ENCODE measurements at places on chromosomes 5 and 9.

GRCh38 chr9:124122321-124122720 lies 110.8 kb downstream of the LHX2 start:
- DNase-seq: no peak

DNA sequence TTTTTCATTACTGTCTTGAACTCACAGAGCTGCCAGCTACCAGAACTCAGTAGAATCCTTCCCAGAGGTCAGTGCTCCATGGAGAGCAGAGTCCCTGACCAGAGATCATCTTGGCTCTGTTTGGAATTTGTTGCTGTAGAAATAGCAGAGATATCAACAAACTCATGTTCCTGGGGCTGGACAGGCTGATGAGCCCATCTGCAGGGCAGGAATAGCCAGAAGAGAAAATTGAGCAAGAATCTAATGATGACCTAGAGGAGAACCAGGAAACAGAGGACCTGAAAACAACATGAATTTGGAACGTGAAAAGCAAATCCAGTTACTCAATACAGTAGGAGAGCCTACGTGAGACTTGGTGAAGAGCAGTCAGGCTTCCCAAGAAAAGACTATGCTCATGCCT lies 437.8 kb downstream of the PLK2 start:
- no peak for DNase-seq

- DNase-seq: no peak
Measured at GRCh38 chr5:151499501-151500035, 52.2 kb downstream of the SLC36A1 start.

DNA sequence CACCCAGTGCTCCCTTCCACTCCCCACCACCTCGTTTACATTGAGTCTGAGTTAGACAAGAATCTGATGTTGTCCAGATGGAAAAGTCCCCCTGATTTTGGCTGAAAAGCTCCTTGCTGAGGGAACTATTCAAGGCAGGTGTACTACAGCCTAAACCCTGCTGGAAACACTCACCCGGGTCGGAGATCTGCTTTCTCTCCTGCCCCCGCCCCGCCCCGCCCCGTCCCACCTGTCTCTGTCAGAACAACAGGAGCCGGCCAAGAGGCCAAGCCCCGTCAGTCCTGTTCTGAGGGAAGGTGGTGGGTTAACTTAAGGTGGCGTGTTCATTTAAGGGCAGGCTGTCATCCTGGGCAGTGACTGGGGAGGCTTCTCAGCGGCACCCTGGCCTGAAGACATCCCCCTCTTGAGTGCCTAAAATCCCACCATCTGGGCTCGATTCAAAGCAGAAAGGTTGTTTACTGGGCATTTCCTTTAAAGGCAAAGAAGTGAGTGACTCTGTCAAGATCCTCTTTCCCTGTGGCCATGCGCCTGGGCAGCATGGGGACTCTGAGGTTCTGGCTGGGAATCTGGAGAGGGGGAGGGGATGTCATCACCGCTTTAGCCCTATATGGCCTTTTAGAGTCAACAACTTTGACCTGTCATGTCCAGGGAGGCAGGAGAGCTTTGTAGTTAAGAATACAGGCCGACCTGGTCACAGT lies 71.1 kb upstream of the NEURL1B start:
- DNase-seq: no peak

DNA sequence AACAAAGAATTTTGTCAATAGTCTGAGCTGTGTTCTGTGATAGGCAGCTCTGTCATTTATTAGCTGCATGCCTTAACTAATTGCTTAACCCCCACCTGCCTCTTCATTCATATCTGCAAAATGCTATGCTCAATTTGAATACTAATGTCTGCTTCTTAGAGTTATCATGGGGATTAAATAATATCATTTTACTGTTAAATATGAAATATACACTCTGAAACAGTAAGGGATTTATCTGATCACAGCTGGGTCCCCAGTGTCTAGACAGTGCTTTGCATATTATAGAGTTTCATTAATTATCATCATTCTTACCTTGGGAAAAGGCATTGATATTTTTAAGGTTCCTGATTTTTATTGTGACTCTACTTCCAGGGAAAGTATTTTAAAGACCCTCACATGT lies 12.0 kb downstream of the TEX48 start:
- no peak for DNase-seq

DNA sequence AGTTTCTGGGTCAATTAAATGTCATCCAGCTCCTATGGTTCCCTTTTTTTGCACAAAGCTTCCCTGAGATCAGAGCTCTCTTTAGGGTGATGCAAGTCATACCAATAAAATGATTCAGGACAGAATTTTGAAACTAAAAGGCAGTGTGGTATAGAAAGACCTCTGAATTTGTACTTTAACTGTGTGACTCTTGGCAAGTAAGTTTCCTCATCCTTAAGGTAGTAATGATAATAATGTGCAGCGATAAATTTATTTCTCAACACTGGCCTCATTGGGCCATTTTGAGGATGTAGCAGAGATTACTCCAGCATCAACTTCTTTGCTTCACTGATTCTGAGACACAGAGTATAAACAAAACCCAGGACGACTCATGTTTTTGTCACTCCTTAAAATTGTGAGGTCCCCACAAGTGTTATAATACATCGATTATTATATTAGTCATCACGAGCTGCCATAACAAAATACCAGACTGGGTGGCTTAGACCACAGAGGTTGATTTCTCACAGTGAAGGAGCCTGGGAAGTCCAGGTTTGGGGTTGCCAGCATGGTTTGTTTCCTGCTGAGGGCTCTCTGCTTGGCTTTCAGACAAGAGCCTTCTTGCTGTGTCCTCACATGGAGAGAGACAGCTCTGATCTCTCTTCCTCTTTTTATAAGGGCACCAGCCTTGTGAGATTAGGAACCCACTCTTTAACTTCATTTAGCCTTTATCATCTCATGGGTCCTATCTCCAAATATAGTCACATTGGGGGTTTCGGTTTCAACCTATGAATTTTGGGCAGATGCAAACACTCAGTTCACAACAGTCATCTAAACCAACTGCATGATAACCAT lies 293.0 kb downstream of the ZNF608 start:
- peak; percentile 94 for DNase-seq

GRCh38 chr5:151222054-151222789 lies 1.7 kb downstream of the CCDC69 start:
- DNase-seq: no peak

DNA sequence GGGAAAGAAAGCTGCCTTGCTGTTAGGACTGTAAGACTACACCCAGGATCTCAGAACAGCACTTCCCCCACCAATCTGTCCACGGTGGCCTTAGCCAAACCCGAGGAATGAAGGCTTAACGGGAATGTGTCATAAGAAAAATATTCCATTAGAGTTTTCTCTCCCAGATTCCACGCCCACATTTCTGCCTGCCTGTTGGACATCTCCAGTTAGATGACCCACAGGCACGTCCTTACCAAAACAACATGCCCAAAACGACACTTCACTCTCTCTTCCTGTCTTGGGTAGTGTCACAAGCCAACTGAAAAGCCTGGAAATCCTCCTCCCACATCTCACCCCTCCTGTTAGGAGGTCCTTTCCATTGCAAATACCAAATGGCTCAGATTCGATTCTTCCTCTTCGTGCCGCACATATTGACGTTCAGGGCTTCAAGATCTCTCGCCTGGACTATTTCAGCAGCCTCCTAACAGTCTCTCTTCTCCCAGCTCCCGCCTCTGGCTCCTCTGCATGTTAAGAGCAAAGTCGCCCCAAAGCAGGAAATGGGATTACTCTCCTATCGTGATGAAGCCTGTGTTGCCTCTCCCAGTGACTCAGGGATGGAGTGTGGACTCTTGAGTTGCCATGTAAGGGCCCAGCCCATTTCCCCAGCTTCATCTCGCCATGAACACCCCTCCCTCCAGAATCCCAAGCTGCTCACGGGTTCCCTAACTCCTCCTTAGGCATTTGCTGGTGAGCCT lies 159.3 kb downstream of the NR3C1 start:
- DNase-seq: peak; percentile 100

DNA sequence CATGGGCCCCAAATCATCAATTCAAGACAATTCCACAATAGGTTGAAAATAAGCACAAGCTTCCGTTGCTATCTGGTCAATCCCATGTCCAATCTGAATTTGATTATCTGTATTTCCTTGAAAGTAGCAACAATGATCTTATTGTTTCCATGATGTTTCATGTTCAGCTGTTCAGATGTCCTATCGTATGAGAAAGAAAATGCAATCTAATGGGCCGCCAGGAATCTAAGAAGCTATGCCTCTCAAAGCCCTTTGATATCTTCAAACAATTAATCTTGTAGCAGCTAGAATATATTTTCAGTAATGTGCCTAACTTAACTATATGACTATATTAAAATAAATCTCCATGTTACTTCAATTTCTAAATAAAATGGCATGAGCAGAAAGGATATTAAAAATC lies 32.1 kb upstream of the ALDOB start:
- no peak for DNase-seq

GRCh38 chr9:112868461-112868860 lies 22.2 kb downstream of the SLC46A2 start:
- DNase-seq: no peak

DNA sequence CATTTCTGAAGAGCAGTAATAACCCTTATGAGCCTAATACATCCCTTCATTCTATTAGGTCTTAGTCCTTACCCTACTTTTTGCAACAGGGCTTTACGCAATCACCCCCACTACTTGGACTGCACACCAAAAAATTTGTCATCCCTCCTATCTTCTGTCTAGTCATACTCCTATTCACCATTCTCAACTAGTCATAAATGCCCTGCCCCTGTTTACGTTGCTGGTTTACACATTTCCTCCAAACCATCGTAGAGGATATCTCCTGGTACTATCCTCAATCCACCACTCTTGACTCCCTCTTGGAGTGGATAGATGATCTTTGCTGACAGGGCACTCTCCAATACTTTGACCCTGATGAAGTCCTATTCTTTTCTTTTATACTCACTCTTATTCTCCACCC lies 98.2 kb upstream of the CCNG1 start:
- no peak for DNase-seq

GRCh38 chr5:157266286-157267007 lies 524 bp downstream of the CYFIP2 start:
- no peak for DNase-seq

DNA sequence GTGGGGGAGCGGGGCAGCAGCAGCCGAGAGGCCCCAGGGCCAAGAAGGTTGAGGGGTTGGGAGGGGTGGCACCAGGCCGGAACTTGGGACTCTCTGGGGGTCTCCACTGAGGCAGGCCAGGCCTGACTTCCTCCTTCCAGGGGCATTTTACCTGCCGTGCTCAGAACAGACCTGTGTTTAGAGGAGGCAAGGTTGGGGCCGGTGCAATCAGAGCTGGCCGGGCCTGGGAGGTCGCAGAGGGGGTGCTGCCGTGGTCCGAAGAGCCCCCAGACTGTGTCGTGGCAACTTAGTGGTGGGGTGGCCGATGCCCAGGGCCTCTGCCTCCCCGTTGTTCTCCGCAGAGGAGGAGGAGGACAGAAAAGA lies 21.8 kb downstream of the GLT6D1 start:
- no peak for DNase-seq

- DNase-seq: no peak
Measured at GRCh38 chr5:39670391-39670790, 245.6 kb upstream of the DAB2 start.

DNA sequence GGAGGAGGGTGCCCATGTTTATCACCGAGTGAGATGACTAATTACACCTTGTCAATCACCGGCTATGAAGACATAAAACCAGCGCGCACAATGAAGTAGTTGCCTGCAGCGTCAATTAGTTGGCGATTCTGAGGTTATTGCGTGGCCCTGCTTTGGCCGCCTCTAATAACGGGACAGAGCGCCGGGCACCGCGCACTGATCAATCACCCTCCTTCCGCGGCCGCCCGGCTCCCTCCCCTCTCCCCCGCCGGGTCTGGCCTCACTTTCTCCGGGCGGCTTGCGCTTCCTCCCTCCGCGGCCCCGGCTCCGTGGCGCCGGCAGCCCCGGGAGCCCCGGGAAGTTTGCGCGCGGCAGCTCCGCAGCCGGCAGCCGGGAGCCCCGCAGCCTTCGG lies 3.3 kb upstream of the LHX2 start:
- no peak for DNase-seq

DNA sequence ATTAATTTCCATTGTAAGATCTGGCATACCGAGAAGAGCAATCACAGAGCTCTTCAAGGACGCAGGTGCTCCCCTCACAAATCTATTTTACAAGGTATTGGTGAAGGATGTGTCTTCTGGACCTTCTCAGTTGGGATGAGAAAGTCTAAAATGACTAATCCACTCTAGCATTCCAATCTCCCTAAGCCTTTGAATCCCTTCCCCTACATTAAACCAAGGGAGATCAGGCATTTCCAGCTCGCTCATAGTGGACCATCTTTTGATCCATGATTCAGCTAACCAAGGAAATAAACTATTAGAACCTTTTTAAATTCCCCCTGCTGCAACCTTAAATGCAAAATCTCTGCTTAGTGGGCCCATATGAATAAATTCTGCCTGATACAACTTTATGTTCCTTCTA lies 95.9 kb upstream of the FBN2 start:
- DNase-seq: peak; percentile 55

GRCh38 chr5:1806974-1807373 lies 5.8 kb downstream of the NDUFS6 start:
- DNase-seq: no peak

DNA sequence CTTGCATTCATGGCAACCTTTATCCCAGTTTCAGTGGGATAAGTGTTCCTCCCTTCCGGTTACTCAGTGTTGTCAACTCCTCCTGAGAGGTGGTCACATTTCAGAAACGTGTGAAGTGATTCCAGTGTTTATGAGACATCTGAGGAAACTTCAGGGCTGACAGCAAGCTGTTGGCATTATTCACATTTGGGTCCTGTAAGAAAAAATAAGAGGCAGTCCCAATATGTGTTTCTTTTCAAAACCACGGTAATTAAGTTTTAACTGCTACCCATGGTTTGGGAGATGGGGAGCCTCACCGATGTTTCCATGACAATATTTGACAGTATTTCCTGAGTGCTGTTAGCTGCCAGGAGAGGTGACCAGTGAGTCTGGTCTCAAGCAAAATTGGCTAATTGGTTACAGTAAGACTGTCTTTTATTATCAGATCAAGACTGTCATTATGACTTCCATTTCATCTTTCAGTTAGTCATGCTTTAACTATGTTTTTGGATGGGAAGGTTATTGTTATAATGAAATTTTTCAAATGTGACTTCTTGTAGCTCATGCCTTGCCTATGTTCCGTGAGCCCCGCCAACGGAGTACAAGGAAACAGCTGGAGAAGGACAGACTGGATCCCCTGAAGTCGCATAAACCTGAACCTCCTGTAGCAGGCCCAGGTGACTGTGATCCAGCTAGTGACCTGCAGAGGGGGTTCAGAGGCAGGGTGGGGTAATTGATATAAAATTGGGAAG lies 115.3 kb downstream of the GDNF start:
- peak; percentile 83 for DNase-seq

DNA sequence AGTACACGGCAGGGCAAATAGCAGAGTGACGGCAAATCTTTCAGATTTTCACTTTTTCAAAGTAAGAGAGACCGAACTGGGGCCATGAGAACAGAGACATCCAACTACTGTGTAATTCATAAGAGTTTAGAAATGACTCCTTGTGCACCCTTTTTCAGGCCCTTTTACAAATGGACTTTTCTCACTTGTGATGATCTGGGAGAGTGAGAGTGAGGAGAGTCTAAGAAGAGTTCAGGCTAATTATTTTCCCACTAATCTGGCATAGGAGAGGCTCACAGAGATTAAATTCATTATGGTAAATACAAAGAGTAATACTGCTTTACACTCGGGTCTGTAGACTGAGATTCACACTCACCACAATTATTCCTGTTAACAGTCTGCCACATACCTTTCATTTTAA lies 880 bp upstream of the CCNG1 start:
- DNase-seq: no peak

GRCh38 chr9:88954066-88954465 lies 37.2 kb upstream of the S1PR3 start:
- peak; percentile 40 for DNase-seq

Data from fibroblast of skin of back (primary cell).